ENCODE measurements at places on chromosomes 12 and 14.

DNA sequence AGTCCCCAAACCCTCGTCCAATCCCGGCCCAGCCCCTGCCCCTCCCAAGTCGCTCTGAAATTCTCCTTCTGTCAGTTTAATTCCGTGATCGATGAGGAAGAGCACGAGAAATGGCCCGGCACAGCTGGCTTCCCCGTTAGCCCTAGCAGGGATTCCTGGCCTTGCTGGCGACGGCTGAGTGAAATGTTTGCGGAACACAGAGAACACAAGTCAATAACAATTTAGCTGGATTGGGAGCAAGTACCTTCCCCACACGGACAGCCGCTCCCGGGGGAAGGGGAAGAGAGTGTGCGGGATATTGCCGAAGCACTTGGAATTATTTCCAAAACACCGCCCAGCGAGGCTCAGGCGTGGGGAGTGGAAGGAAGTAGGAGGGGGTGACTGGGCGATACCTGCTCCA lies 134.6 kb downstream of the RBM19 start:
- DNase-seq, result no peak

- DNase-seq, result no peak
Measured at GRCh38 chr12:116939734-116940133, 29.0 kb downstream of the FBXW8 start.

DNA sequence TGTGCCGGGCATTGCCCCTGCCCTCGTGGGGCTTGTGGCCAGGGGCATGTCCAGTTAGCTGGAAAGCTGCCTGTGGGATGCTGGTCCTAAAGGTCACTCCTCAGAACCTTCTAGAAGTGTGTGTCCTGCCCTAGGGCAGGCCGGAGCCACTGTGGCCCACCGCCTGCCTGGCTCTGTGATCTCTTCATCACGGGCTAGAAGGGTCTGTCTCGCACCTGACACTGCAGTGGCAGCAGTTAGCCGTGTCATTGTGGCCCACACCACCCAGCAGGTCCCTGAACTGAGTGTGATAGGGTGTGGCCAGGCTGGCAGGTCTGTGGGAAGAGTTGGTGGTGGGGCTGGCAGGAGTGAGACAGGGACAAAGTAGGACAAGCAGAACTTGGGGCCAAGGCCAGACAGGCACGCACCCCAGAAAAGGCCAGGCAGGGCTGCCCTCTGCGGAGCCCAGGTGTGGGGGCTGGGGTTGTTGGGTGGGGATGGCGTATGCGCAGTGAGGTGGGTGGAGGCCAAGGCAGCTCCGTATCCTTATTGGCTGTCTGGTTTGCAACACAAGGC lies 41.2 kb downstream of the ADGRD1 start:
- no peak for DNase-seq

DNA sequence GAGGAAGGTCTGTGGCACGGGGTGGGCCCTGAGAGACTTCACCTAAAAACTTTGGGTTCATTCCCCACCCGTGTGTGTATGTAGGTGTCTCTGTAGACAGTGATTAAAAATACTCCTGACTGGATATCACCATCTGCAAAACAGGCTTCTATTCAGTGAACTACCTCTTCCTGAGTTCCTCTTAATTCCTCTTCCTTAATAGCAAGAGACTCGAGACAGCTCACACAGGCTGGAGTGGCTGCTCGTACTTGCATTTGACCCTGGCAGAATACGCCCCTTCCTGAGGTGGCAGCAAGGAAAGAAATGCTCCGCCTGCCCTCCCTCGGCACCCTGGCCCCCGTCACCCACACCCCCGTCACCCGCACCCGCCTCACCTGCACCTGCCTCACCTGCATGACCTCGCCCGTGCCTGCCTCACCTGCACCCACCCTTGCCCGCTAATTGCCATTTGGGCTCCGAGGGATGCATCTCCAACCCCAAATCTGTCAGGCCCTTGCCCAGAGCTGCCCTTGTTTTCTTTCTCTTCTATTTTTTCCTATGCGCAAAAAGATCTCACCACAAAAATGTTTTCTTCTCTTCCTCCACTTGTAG lies 90.0 kb downstream of the FBXL14 start:
- no peak for DNase-seq

- no peak for DNase-seq
Measured at GRCh38 chr14:73467800-73468199, 9.5 kb upstream of the NUMB start.

DNA sequence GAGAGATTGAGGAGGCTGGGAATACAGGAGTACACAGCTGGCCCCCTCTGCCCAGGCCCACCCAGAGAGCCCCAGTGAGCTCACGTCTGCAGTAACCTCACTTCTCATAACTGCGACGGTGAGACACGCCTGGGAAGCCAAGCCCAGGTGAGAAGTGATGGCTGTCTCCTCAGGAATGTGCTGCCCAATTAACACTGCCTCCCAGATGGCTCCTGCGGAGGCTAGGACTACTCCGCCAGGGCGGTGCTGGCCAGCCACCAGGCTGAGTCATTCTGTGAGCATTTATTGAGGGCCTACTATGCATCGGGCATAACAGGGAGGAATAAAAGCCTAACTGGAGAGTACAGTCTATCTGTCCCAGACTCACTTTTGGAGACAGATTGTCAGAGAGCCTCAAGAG lies 9.3 kb upstream of the TMEM106C start:
- DNase-seq, result no peak

- DNase-seq, result no peak
Measured at GRCh38 chr12:65420941-65421340, 142.5 kb downstream of the MSRB3 start.

- no peak for DNase-seq
Measured at GRCh38 chr12:101299931-101300330, 20.0 kb downstream of the UTP20 start.

- no peak for DNase-seq
Measured at GRCh38 chr12:15152868-15153267, 68.3 kb downstream of the RERG start.

GRCh38 chr14:95515596-95516552 lies 576 bp downstream of the SYNE3 start:
- peak; percentile 38 for DNase-seq

GRCh38 chr12:57142121-57142520 lies 5.3 kb downstream of the LRP1-AS start:
- DNase-seq, result no peak

GRCh38 chr12:74539261-74539660 lies 1.6 kb downstream of the ATXN7L3B start:
- no peak for DNase-seq

- DNase-seq, result no peak
Measured at GRCh38 chr14:68546839-68547238, 246.0 kb downstream of the ZFP36L1 start.

- no peak for DNase-seq
Measured at GRCh38 chr12:95605875-95606274, 54.6 kb upstream of the USP44 start.

DNA sequence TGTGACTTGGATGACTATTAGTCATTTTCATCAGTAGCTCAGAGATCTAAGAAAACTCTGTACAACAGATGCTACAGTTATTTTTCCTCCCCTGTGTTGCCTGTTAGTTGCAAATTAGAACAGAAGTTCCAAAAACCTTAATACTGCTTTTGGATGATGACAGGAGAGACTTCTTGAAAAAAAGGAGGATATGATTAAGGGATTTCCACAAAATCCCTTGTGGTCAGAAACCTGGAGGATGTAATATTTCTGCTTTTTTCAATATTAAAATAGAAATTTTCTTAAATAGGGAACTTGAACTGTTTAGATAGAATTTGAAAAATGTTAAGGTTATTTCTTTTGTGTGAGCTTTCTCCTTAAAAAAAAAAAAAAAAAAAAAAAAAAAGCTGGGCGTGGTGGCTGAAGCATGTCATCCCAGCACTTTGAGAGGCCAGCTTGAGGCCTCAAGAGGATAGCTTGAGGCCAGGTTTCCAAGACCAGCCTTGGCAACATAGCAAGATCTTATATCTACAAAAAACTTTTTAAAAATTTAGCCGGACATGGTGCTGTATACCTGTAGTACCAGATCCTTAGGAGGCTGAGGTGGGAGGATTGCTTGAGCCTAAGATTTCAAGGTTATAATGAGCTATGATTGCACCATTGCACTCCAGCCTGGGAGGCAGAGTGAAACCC lies 14.1 kb downstream of the CMAS start:
- DNase-seq, result no peak

- DNase-seq, result no peak
Measured at GRCh38 chr14:55470025-55470424, 29.6 kb upstream of the TBPL2 start.

- DNase-seq, result no peak
Measured at GRCh38 chr12:26046203-26046602, 78.6 kb downstream of the BHLHE41 start.

DNA sequence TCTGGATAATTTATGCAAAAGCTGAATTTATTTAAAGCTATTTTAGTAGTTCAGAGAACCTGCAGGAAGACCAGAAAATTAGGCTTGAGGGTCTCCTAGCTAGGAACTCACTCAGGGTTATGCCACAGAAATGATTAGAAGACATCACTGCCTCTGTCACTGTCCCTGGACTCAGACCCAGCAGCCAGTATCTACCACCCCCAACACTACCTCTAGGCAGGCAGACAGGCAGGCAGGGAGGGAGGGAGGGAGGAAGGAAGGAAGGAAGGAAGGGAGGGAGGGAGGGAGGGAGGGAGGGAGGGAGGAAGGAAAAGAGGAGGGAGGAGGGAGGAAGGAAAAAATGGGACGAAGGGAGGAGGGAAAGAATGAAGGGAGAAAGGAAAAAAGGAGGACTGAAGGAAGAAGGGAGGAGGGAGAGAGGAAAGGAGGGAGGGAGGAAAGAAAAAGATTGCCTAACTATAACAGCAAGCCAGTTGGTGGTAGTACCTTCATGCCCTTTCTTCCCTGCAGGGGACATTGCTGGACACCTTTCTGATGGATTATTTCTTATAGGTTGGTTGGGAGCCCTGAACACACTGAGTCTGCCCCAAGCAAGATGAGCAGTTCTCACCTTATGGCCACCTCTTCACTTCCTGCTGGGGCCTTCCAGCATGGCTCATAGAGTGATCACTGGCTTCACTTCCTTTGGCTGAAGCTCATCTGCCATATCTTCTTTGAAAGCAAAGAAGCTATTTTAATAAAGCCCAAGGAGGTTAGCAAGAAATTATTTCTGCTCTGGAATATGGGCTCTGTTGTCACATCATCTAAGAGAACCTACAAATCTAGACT lies 49.7 kb downstream of the KICS2 start:
- no peak for DNase-seq

- no peak for DNase-seq
Measured at GRCh38 chr14:68896132-68896531, 83.0 kb downstream of the ACTN1 start.

- DNase-seq, result no peak
Measured at GRCh38 chr12:62767496-62767895, 167.5 kb downstream of the PPM1H start.

- DNase-seq, result no peak
Measured at GRCh38 chr12:93033948-93034347, 104.9 kb upstream of the EEA1 start.

DNA sequence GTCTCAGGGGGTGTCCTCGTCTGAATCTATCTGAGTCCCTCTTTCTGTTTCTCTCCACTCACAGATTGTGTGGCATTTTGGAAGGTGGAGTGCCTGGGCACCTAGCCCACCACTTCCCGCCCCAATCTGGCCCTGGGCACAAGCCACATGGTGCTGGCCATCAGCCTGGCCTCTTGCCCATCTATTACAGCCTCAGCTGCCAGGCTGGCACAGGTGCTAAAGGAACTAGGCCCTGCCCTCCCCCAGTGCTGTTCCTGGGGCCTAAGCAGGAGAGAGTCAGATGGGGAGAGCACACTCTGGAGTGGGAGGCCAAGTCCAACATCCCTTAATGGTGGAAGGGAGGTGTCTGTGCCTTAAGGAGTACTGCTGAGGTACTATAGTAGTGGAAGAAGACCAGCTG lies 8.3 kb upstream of the CALCOCO1 start:
- DNase-seq, result no peak

GRCh38 chr12:6266541-6266966 lies 43.9 kb upstream of the PLEKHG6 start:
- DNase-seq, result no peak

All from NCI-H1417 treated with DMSO at 0.1 percent for 48 hours (cell line).